ENCODE measurements at places on chromosomes 3 and 15. TPM values are rescaled to one million over a fixed set of nuclear protein-coding genes. Genes with fewer than 3 reads are reported as not detected.

PIERCE2 gene
- total RNA-seq = 2.0 TPM

AHSG gene
- not detected for total RNA-seq

NEK4 gene
- total RNA-seq = 32.8 TPM

GRCh38 chr3:123586968-123587367, 2.1 kb upstream of the HACD2 start:
- DNase-seq = no peak

- DNase-seq = no peak
Measured at GRCh38 chr15:34791701-34792100, 3.6 kb downstream of the ACTC1 start.

DNA sequence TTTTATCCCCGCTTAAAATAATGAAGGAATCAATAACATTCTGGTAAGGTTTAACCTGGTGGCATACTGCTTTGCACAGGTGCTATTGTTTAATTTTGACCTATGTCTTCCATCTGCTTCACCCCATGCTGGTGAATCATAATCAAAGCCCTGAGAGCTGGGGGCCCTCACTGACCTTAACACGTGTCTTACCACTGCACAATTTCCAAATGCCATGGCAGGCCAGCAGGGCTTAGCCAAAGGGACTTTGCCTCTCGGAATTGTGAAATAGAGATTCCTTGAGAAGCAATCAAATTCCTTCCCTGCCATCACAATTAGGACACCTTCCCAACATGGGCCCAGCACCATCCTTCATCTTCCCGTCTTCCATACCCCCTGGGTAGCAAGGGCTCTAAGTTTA, 242.6 kb upstream of the THBS1 start:
- no peak for DNase-seq

All from ovary (tissue), 10 donors.